ENCODE measurements at places on chromosomes 11 and 22.
A peak's percentile ranks its signal among the peaks of the same experiment; 100 is the strongest.

DNA sequence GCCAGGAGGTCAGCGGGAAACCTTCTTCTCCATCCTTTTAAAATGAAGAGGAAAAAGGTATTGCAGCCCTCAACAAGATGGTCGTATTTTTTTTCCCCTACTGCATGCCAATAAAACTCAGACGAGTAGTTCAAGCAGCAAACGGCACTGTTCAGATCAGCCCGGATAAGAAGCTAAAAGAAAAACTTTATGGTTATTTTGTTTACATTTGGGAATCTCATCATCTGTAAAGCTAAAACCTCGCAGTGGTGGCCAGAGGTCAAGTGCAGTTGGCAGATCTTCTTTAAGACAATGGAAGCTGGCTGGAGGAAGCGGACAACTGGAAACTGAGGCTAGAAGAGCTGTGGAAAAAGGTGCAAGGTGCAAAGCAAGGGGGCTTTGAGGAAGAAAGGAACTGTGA is 31.0 kb upstream of the CHRM4 start:
- no peak for DNase-seq

- no peak for DNase-seq
These were observed 64.2 kb downstream of the SLC36A4 start for GRCh38 chr11:93133488-93134109.

GRCh38 chr11:133525976-133526375 is 6.3 kb downstream of the OPCML start:
- DNase-seq, result no peak

DNA sequence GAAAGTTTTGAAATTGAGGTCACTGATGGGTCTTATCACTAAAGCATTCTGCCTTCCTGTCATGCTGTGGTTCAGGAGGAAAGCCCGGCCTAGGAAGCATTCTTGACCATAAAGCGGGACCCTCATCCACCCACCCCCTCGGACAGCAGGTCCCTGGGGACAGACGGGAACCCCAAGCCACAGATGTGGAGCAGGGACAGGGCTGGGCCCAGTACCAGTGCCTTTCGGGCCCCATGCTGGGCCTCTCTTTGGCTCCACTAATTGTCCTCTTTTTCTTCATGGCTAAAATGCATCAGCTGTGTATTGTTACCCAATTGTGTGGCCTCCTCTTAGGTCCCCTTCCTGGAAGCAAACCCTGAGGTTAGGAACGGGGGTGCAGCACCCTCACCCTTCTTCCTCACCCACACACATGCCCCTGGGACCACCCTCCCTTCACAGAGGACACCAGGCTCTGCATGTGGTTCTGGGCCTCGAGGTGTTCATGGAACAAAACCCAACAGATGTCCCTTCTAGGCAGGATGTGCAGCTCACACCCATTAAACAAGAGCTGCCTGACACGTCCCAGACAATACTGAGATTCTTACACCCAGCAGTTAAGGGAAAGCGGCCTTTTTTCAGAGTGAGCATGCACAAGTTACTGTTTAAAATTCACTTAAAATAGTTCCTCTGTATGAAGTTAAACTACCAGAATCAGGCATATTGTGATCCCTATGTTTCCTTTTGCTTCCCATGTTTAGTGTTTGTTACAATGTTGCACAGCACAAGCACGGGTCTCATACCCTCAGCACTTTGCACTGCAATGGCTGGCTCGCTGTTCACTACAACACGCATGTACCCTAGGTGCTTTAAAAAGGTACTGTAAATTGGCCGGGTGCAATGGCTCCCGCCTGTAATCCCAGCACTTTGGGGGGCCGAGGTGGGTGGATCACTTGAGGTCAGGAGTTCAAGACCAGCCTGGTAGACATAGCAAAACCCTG is 807.6 kb downstream of the BRD1 start:
- peak; percentile 34 for DNase-seq

- DNase-seq, result no peak
These were observed 279.8 kb downstream of the MIAT start for GRCh38 chr22:26937213-26937612.

DNA sequence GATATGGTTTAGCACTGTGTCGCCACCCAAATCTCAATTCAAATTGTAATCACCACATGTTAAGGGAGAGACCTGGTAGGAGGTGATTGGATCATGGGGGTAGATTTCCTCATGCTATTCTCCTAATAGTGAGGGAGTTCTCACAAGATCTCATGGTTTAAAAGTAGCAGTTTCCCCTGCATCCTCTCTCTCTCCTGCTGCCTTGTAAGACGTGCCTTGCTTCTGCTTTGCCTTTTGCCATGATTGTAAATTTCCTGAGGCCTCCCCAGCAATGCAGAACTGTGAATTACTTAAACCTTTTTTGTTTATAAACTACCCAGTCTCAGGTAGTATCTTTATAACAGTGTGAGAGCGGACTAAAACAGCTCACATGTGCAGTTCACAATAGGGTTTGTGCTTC is 1668.7 kb upstream of the RAG2 start:
- DNase-seq, result no peak

- DNase-seq, result no peak
These were observed 38.5 kb downstream of the MED15 start for GRCh38 chr22:20545681-20546521.

- no peak for DNase-seq
These were observed 13.7 kb downstream of the XNDC1N start for GRCh38 chr11:71914617-71915189.

DNA sequence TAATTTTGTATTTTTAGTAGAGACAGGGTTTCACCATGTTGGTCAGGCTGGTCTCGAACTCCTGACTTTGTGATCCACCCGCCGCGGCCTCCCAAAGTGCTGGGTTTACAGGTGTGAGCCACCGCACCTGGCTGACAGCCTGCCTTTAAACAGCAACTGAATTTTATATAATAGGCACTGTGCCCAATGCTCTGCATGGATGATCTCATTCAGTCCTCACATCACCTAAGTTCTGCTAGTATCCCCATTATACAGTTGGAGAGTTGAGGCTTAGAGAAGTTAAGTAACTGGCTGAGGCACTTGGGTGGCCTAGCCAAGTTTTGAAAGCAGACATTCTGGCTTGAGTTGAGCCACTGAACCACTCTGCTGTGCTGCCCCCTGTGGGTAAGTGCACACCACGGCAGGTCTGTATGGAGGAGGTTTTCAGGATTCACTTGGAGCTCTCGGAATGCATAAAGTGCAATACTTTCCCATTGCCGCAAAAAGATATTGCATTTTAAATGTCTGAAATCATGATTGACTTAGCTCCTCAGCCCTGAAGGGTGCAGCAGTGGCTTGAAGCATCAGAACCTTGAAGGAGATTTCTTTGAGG is 112.4 kb downstream of the LDLRAD3 start:
- no peak for DNase-seq

GRCh38 chr11:72326151-72326848 is 82.3 kb upstream of the PHOX2A start:
- DNase-seq, result no peak

GRCh38 chr11:111077530-111078322 is 167.8 kb upstream of the POU2AF2 start:
- DNase-seq, result no peak

GRCh38 chr11:78982473-78982872 is 407.8 kb upstream of the NARS2 start:
- no peak for DNase-seq

GRCh38 chr11:130315354-130315970 is 745 bp upstream of the ZBTB44 start:
- peak; percentile 70 for DNase-seq

- DNase-seq, result no peak
These were observed 24.0 kb downstream of the TSPAN18 start for GRCh38 chr11:44750551-44751465.
